ENCODE measurements at places on chromosomes 5 and 9. TPM values are rescaled to one million over a fixed set of nuclear protein-coding genes. Genes with fewer than 3 reads are reported as not detected.
A peak's percentile ranks its signal among the peaks of the same experiment; 100 is the strongest.

The NUTM2F gene
- not detected for total RNA-seq

- DNase-seq, result no peak
Measured at GRCh38 chr5:155616779-155617392, 603.3 kb downstream of the KIF4B start.

DNA sequence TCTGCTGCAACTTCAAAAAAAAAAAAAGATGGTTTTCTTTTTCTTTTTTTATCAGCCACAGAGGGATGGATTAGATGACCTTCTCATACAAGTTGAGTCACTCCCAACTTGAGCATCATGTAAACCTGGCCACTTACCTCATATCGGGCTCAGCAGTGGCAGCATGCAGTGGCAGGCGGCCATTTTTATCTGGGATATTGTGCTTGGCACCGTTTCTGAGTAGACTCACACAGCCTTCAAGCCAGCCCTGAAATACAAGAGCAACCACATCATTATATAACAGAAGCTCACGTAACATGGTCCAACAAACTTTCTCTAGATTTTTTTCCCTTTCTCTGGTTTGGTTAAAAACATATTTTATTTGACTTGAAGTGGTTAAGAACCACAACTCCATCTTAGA, 62.6 kb downstream of the ANKRD55 start:
- DNase-seq, result no peak

DNA sequence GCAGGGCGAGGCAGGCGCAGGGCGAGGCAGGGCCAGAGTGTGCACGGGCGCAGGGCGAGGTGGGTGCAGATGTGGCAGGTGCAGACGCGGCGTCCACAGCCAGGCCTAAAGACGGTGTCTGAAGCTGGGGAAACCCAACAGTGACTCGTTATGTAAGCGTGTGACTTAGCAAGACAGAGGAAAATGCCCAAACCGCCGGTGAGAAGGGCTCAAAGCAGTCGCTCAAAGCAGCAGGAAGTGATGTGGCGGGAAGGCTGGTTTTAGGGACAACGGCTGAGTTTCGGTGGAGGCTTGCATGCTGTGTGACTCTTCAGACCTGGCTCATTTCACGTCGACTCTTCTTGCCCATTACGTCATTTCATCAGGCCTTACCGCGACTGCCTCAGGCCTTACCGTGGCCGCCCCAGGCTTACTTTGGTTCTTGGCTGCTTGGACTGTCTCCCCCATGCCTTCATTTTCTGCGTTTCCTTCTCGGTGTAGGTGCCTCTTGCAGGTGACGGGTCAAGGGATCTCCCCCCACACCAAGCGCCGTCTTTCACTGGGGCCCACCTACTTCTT, 50.5 kb upstream of the EXOC3 start:
- peak; percentile 47 for DNase-seq

GRCh38 chr5:61626639-61627282, 294.7 kb downstream of the ZSWIM6 start:
- no peak for DNase-seq

DNA sequence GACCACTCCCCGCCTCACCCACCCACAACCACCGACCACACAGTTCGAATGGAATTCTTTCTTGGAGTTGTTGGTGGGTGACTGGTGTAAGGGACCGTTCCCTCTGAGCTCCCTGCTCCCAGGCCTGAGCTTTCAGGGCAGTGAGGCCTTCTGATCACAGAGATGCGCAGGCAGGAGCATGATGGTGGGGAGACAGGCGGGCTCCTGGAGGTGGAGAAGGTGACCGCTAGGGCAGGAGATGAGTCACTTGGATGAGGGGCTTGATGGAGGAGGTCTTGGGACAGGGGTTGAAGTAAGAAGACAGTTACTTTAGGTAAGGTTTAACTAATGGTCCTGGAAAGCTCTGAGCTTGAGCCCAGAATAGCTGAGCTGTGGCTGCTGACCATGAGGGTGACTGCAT, 88.5 kb downstream of the HSPA4 start:
- DNase-seq, result peak; percentile 22

- no peak for DNase-seq
Measured at GRCh38 chr9:7186175-7186574, 428.4 kb downstream of the KDM4C start.

Data from cardiac septum (tissue), 1 donor.